ENCODE measurements at places on chromosomes 13 and 19.

DNA sequence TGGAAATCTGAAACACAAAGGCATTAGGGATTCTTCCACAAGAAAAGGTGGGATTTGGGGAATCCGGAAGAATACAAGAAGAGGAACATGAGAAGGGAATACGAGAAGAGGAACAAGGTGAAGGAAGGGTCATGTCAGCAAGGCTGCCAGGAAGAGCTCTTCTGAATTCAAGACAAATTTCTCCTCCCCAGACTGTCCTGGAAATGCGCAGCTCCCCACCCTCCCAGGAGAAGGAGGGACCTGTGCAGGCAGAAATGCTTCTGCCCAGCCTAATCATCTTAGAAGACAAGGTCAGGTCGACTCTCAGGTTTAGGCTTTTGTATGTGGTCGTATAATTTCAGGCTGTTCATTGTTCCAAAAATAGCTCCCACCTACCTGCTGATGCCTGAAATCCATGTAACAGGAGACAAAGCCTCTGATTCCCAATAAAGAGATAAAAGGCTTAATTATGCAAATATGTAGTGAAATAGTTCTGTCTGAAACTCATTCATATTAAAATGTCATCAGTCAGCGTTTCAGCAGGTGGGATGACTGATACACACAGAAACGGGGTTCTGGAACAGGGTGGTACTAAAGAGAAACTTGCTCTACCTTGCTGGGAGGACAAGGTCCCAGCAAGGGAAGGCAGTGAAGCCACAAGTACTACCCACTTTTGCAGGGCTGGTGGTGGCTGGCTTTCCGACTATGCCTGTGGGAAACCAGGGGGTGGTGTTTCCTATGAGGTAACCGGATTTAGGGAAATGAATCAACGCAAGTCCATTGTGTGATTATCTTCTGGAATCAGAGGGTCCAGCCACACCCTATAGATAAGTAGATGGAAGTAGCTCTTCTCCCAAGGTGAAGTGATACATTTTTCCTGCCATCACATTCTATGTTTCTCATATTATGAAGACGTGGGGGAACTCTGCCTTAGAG, 76.1 kb downstream of the KL start:
- no peak for DNase-seq

GRCh38 chr13:96020931-96021330, 32.3 kb downstream of the UGGT2 start:
- DNase-seq = peak; percentile 38

DNA sequence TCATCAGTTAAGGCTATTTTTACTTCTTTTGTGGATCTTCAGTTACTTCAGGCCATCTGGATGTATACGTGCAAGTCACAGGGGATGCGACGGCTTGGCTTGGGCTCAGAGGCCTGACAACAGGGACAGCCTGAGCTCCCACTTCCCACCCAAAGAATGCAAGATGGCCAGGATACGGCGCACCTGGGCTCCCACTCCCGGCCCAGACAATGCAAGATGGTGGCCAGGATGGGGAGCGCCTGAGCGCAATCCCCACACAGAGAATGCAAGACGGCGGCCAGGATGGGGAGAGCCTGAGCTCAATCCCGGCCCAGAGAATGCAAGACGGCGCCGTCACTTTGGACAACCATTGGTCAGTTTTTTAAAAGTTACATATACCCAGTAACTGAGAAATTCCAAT, 25.3 kb upstream of the MIER2 start:
- no peak for DNase-seq

DNA sequence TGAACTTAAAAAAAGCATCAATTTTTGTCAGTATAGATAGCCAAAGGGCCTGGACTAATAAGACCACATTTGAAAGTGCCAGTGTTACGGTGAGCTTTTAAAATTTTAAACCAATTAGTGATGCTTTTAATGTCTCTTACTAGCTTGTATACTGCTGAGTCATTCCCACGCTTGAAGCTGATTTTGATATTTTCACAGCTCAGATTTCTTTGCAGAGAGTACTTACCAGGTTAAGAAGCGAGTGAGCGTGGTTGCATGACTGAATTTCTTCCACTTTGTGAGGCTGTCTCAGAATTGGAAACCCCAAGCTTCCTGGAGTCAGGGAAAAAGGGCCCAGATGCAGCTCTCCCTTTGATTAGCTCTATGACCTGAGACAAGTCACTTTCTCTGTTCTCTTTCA, 74.5 kb upstream of the NBEA start:
- DNase-seq = no peak

DNA sequence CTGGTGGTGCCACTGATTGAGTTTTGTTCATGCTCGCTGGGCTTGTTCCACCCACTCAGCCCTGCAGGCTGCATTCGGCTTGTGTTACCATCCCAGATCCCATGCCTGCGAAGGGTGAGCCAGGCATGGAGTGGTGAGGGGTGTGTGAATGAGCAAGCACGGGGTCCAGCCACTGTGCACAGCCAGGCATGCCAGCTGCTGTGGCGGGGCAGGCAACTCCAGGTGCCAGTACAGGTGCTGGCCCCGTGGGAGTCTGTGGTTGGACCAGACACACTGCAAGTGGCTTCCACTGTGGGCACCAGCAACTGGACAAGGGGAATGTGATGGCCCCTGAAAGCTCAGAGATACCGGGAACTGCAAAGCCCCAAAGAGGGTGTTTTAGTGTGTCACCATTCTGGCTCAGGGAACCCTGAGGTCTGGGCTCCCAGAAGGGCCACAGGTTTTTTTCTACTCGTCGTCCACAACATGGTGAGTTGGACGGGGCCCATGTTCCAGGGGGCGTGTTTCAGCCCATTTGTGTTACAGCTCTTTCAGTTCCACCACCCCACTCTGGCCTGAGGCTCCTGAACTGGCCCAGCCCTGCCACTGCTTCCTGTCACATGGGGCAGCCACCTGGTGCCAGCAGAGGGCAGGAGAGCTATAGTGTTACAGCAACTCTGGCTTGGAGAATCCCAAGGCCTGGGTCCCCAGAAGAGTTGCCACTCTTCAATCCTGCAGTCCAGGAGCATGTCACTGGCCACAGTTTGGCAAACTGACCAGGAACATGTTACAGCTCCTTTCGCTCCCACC, 217.0 kb upstream of the OBI1 start:
- DNase-seq = peak; percentile 39

DNA sequence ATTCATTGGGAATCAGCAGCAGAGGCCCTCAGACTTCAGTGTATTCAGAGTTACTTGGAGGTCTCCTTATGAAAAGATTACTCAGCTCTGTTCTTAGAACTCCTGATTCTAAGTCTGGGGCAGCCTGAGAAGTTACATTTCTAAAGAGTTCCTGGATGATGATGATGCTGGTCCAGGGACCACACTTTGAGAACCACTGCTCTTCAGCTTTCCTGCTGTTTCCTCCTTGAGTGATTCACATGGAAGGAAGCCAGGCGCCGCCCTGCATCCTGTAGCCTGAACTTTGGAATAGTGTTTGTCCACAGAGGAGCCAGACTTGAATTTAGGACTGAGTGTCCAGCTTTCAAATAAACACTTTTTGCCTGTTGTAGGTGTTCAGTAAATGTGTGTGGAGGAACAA, 2.9 kb downstream of the CEBPG start:
- DNase-seq = peak; percentile 93

GRCh38 chr13:58573743-58574142, 942.2 kb downstream of the PCDH17 start:
- no peak for DNase-seq

GRCh38 chr13:106680796-106681472, 113.0 kb upstream of the ARGLU1 start:
- no peak for DNase-seq

- DNase-seq = peak; percentile 36
Observed at GRCh38 chr19:46731584-46731983, 14.3 kb upstream of the FKRP start.

DNA sequence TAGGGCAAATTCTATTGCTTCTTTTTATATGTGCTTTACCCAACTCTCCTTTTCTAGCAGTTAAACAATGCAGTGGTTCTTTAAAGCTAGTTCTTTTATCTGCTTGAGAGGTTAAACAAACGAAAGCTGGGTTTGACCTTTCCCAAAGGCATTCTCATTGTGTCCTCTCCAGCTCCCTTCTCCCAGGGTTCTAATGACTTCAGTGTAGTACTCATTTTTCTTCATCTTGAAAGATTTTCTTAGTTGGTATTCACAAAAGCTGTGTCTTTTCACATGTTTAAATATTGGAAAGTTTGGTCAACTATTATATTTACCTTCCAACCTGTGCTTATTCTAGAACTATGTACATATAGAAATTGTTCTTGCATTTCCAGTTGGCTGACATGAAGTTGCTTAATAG, 1.5 kb downstream of the WASF3 start:
- no peak for DNase-seq

GRCh38 chr19:6048348-6048747, 62.0 kb downstream of the RFX2 start:
- no peak for DNase-seq

DNA sequence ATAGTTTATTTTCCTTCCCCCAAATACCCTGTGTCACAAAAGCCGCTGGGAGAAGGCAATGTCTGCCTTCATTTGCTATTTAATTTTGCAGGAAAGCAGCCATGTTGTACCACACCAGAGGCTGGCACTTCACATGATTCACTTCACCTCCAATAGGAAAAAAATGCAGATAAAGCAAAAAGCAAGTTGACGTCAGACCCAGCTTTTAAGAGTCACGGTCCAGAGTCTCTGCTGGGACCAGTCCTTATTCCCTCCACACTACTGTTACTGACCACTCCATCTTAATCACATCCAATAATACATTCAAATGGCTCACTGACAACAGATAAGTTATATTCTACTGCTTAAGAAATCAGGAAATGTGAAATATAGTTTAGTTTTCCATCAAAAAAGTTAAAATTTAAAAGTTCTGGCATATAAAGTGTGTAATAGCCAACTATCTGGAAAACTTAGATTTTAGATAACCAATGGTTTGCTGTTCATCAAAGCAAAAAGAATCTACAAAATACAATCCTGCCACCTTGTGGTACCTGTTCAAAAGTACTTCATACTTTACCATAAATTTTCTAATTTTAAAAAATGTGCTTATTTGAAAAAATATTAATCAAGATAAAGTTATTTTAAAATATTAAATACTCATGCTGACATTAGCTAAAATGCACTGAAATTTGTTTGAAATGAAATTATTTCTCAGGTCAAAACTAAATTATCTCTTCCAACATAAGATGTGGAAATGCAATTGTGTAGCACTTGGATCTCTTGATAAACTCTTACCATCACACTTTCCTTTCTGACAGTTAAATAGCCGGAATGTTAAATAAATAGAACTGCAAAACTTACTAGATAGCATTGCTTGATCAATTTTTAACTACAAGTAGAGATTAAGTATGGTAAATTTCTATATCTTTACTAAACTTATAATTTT, 97.3 kb downstream of the SERP2 start:
- peak; percentile 81 for DNase-seq

DNA sequence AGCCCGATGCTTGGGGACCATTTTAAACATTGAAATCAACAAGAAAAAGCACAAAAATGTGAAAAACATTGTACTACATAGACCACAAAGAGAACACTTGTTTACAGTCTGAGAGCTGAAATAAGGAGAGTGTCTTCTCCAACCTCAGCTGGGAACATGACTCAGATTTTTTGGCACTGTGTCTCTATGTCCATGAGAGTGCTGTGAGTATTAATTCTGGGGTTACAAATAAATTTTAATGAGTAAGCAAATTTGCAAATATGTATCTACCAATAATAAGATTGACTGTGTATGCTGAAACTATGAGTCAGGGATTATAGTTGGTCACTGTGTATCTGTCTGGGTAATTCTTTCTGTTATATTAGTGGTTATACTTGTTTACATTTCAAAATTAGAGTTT, 174.0 kb downstream of the DCT start:
- DNase-seq = no peak

- no peak for DNase-seq
Observed at GRCh38 chr13:110400786-110401533, 93.9 kb downstream of the COL4A2 start.

DNA sequence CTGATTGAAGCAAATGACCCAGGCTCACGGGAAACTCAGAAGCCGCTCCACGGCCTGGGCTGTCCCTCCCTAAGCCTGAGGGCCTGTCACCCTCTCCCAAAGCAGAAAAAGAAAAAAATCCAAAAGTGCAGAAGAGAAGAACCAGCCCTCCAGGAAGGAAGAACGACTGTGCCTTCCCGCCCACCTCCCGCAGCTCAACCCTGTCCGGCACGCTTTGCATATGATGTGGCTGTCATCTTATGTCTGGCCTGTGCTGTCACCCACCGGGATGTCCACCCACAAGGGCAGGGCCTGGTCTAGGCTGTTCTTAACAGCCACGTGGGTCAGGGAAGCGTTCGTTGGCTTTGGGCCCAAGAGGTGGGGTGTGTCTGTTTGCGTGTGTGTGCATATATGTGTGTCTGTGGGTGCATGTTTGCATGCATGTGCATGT, 13.7 kb downstream of the ZBTB7A start:
- peak; percentile 66 for DNase-seq

DNA sequence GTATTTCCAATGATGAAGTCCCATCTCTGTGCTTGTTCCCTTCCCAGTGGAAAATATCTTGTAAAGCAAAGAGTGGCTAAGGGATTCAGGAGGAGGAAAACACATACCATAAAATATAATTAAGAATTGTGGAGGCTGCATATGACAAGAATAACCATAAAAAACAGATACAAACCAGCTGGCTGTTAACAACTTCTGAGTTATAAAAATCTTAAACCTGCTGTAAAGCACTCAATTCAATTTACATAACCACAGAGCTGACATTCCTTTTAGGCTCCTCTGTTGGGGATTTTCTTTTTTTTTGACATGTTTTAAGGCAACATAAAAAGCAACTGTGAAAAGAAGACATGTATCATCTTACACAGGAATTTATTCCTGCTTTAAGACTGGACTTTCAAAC, 207.6 kb downstream of the DACH1 start:
- DNase-seq = no peak

- no peak for DNase-seq
Observed at GRCh38 chr13:24165746-24166145, 5.2 kb downstream of the SPATA13 start.

GRCh38 chr13:59318320-59318930, 845.3 kb downstream of the DIAPH3 start:
- peak; percentile 82 for DNase-seq

DNA sequence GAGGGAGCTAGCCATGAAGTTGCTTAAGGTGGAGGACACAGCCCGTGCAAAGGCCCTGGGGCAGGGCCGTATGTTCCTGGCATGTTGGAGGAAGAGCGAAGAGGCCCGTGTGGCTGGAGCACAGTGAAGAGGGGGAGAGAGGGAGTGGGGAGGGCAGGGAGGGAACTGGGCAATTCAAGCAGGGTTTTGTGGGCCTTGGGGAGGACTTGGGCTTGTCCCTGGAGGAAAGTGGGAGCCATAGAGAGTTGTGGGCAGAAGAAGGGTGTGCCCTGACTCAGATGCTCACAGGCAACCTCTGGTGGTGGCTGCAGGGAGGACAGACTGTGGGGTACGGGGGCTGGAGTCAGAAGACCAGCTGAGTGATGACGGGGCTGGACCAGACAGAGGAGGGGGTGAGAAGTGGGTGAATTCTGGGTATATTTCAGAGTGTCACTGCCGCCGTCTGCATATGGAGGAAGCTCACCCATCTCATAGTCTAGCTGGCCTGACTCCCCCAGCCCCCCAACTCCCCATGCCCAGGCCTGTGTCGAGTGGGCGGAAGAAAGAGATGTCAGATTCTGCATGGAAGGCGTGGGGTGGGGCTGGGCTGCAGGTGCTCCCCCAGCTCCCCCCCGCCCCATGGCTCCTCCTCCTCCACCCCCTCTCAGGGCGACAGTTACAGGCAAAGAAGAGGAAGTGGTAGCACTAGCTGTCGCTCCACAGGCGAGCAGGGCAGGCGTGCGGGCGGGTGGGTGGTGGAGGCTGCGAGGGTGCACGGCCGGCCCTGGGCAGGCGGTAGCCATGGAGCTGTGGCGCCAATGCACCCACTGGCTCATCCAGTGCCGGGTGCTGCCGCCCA, at the start of gene VAV1:
TSS of gene VAV1 (plus strand) at position 681 of the 838 bp plus-strand sequence. CDS start at position 781, 100 bp downstream.
- no peak for DNase-seq

All from HT-29 (cell line).